ENCODE measurements at places on chromosomes 1 and 21.
A peak's percentile ranks its signal among the peaks of the same experiment; 100 is the strongest.

- no peak for DNase-seq
These were observed 28.6 kb upstream of the DUSP23 start for GRCh38 chr1:159752135-159752580.

GRCh38 chr1:63073309-63074306 is 248.8 kb upstream of the FOXD3 start:
- DNase-seq, result no peak

- DNase-seq, result no peak
These were observed 13.7 kb upstream of the GUCA2A start for GRCh38 chr1:42178249-42178648.

- DNase-seq, result no peak
These were observed 145.6 kb downstream of the CAMTA1 start for GRCh38 chr1:6930732-6931300.

- DNase-seq, result no peak
These were observed 5.9 kb downstream of the IGSF8 start for GRCh38 chr1:160092366-160093068.

GRCh38 chr1:86912281-86912900 is 1.5 kb downstream of the SELENOF start:
- no peak for DNase-seq

DNA sequence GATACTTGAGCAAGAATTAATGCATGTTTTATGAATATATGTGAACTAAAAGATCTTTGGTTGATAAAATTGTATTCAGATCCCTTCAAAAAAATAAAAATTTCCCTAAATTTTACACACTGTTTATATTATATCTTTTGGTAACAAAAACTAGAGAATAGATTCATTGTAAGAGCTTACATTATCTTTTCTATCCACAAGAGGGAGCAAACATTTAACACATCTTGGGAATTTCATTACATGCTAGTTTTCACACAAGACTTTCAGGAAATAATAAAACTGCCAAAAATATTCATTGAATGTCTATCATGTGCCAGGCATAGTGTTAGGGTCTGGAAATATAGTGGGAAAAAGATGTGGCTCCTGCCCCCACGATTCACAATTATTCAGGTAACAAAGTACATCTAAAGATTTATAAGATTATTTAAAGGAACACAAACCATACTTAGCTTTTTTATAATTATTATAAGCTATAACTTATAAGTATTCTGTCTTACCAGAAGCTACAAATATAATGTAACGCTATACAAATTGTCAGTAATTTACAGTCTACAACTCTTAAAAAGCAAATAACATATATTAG is 30.6 kb downstream of the FAF1 start:
- DNase-seq, result no peak

DNA sequence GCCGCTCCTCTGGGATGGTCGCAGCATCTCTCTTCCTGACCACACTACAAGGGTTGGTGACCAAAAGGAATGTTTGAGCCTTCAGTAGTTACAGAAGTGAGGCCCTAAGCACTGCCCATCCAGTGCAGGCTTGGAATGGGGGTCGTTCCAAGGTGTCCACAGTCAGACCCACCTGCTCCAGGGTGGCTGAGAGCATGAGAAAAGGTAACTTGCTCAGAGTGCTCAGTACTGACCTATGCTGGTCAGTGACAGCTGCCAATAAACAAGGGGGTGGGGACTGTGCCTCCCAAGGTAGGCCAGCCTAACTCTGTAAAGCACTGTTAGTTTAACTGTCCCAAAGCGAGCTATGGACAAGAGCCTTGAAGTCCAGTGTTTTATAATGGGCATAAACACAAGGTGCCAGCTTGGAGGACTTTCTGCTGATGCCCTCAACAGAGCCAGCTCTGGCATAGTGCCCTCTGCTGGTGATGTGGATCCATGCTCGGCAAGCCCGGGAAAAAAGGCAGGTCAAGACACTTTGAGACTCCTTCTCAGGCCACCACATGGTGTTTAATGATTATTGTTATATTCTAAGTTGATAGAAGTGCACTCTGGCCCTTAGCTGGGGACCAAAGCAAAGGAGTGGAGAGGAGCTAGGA is 78.1 kb upstream of the DNAH14 start:
- DNase-seq, result peak; percentile 35

- DNase-seq, result peak; percentile 27
These were observed 194.6 kb downstream of the ST6GALNAC3 start for GRCh38 chr1:76269155-76269554.

GRCh38 chr21:33428669-33429068 is 25.5 kb downstream of the IFNGR2 start:
- DNase-seq, result no peak

DNA sequence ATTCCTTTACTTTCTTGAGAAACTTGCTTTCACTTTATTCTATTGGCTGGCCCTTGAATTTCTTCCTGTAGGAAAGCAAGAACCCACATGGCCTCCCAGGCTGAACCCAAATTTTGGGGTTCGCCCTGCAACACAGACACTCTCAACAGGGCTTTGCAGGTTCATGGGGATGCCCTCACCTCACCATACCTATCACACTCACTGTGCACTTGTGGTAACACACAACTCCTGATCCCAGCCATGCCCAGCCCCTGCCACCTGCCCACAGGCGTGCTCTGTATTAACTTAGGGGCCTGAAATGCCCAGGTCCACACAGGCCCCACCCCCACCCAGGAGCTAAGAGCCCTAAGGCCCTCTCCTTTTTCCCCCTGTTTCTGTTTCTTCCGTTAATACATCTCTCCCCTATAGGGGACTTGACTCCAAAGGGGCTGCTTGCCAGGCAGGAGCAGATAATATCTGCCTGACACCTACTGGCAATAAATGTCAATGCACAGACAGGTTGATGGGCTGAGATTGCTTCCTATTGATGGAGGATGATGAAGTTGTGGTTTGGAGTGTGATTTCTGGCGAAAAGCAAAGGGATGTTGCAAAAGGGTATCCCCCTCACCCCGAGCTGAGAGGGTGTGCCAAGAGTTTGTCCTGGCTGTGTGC is 171.5 kb downstream of the AJAP1 start:
- no peak for DNase-seq

DNA sequence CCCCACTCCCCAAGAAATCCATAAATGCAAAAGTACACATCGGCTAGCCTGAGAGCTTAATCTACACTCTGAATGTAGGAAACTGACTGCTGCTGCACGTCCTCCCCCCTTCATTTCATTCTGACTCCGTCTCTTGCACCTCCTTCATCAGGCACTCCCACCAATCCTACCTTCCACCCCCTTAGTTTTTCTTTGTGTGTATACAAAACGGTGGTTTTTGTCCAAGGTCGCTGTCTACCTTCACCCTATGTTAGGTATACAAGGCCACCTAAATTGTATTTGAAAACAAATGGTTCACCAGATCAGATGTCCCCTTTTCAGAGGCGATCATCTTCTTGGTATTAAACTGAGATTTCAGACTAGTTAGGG is 1.9 kb downstream of the WDR26 start:
- DNase-seq, result no peak

DNA sequence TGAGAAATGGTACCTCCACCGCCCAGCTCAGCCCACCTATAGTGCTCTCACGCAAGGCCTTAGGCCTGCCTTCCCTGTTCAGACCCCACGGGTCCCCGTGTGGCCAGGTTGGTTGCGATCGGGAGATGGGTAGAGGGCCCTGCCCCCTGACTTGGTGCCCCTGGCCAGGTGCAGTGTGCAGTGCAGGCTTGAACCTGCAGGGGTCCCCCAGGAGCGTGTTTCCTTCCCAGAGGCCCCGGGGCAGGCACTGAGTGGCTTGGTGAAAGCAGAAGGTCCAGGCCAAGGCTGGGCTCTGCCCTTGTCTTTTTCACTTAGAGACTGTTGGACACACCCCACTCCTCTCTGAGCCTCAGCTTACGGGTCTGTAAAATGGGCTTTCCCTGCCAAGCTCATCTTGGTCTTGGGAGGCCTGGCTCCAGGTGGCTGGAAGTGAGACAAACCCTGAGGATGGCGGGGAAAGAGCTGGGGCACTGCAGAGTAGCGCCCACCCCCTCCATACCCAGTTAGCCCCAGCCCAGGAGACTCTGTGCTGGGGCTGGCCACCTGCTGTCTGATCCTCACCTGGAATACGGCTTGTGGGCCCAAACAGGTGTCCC is 9.3 kb upstream of the HES5 start:
- no peak for DNase-seq

- no peak for DNase-seq
These were observed 6.0 kb upstream of the ARHGEF2 start for GRCh38 chr1:155984341-155984740.

DNA sequence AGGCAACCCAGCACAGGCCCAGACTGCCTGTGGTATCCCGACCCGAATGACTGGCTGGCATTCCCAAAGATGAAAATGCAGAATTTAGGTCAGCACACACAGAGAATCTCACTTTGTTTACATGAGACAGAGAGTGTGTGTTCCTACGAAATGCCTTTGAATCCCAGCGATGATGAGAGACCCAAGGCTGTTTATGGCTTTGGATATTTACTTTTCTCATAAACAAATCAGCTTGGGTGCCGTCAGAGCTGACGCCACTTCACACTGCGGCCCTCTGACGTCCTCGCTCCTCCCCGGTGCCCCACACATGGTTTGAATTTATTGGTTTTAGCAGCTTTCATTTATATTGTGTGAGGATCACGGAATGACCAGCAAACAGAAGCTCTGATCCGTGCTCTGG is 18.7 kb downstream of the TRABD2B start:
- no peak for DNase-seq

DNA sequence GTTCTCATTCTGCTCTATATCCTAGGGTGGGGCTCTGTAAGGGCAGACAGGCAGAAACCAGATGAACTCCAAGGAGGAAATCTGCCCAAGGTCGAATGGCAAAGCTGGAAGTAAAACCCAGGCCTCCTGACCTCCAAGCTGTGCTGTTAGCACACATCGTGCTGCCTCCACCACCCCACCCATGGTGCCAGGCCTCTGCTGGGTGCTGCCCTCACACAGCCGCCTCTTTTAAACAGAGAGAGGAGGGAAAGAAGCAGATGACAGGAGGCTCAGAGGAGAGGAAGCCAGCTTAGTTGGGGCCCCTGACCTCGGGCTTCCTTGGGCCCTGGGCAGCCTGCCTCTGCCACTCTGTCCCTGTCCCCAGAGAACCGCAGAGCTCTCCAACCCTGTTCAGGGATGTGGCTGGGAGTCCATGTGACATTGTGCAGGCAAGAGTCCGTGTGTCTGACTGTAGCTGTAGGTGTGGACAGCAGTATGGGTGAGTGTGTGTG is 1.1 kb downstream of the SYNC start:
- DNase-seq, result no peak

GRCh38 chr1:36352910-36353878 is 29.7 kb upstream of the EVA1B start:
- no peak for DNase-seq

DNA sequence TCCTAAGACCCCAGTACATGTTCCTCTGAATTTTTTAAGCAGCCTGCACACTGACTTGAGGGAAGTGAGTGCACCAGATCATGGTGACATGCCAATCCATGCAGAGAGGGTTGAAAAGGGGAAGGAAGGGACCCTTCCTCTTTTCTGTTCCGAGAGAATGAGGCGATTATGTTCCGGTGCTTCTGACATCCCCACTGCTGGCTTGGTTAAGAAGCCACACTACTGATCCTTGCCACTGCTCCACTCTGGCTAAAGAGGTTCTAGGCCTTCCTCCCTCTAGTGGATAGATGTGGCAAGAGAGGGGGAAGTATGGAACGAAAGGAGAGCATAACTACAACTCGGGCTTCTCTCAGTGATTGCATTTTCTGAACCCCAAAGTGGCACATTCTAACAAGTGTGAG is 1.8 kb upstream of the CYB5R1 start:
- peak; percentile 97 for DNase-seq

DNA sequence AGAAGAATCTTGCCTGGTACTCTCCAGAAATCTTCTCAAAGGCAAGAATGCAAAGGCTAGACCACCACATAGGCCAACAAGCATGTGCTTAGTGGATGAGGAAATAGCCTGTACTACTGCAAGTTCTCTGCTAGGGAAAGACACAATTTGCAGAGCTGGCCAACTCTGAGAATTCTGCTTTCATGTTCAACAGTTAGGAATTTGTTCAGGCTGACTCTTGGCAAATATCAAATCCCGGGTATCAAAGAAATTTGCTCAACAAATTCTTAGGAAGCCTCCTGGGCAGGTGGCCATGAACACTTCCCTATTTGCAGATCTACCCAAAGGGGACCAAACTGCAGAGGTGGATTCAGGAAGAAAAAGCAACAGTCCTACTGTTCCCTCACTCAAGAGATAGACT is 15.0 kb upstream of the H3-3A start:
- DNase-seq, result no peak

- DNase-seq, result no peak
These were observed 74.6 kb downstream of the CTH start for GRCh38 chr1:70485624-70486023.

- DNase-seq, result no peak
These were observed 34.0 kb downstream of the DIRAS3 start for GRCh38 chr1:68016381-68016780.

GRCh38 chr1:56921479-56921878 is 44.3 kb downstream of the C8B start:
- no peak for DNase-seq

- no peak for DNase-seq
These were observed 4.1 kb downstream of the MRPL9 start for GRCh38 chr1:151759241-151759640.

DNA sequence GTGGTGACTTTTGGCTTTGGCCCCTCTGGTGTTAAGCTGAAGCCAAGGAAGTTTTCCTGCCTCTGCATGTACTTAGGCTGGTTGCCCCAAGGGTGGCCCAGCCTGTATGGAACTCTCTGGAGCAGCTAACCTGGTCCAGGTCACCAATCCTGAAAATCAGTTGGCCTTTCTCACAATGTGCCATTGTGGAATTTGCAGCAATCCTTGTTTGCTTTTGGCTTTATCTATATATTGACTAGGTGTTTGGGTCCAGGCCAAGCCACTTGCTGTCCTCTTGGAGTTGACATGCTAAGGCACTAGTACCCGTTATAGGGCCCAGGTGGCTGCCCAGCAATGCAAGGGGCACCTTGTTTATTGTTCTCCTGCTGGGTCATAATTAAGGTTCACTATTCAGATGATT is 124.6 kb downstream of the CAMTA1 start:
- no peak for DNase-seq

- no peak for DNase-seq
These were observed 9.4 kb downstream of the TRIM45 start for GRCh38 chr1:117112047-117112717.

GRCh38 chr1:23452011-23452411 is 27.5 kb upstream of the TCEA3 start:
- DNase-seq, result no peak
